ENCODE measurements at places on chromosomes 7 and 10.
A peak's percentile ranks its signal among the peaks of the same experiment; 100 is the strongest.

DNA sequence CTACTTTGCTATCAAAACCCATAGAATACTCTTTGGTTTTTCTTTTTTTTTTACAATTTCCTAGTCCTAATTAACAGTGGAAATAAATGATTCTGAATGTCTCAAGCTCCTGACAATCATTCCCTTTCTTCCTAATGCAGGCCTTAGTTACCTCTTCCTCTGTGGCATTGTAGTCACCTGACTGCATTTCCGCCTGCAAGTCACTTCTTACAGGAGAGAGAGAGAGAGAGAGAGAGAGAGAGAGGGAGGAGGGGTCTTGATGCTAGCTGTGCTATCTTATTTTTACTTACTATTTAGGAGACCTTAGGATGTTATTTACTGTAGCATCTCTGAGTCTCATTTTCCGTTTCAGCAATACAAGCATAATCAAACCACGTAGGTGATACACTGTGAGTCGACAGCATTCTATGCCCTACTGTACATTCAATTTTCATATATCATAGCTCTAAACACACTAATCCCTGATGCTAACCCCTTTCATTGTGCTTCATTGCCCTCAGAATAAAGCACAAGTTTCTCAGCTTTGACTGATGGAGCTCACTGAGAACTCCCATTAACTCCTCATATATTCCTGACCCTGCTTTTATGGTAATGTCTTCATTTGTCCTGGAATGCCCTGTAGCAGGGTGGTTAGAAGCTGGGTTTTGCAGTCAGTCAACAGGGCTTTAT, 1237.3 kb downstream of the XPNPEP1 start:
- DNase-seq, result no peak

- no peak for DNase-seq
Observed at GRCh38 chr10:130128062-130128781, 8.0 kb upstream of the GLRX3 start.

- DNase-seq, result no peak
Observed at GRCh38 chr10:51074238-51075028, at the start of gene PRKG1. Gene PRKG1 (plus strand): TSS chr10:51074487.

GRCh38 chr7:155930061-155930460, 117.8 kb upstream of the SHH start:
- DNase-seq, result no peak

DNA sequence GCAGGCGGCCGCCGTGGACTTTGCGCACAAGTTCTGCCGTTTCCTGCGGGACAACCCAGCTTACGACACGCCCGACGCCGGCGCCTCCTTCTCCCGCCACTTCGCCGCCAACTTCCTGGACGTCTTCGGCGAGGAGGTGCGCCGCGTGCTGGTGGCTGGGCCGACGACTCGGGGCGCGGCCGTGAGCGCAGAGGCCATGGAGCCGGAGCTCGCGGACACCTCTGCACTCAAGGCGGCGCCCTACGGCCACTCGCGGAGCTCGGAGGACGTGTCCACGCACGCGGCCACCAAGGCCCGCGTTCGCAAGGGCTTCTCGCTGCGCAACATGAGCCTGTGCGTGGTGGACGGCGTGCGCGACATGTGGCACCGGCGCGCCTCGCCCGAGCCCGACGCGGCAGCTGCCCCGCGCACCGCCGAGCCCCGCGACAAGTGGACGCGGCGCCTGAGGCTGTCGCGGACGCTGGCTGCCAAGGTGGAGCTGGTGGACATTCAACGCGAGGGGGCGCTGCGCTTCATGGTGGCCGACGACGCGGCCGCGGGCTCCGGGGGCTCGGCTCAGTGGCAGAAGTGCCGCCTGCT, 14.1 kb downstream of the SH2B2 start:
- no peak for DNase-seq

DNA sequence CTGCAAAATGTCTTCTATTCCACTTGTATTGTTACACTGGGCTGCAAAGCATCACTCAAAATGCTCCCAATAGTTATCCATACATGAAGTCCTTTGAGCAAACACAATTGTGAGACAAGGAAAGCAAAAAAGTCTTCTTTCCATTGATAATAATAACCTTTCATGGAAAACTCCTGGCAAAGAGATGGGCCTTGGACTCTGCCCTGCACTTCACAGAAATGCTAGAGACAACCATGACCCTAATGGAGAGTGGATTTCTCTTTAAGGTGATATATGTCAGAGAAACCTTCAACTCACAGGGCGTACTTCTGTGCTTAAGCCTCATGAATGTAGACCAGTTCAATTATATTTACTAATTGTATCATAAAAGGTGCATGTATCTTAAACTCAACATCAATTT, 19.4 kb downstream of the SLC26A3 start:
- DNase-seq, result no peak

- no peak for DNase-seq
Observed at GRCh38 chr10:53135897-53136253, 363.3 kb upstream of the MBL2 start.

GRCh38 chr7:151837285-151838042, 39.5 kb downstream of the PRKAG2 start:
- DNase-seq, result no peak

DNA sequence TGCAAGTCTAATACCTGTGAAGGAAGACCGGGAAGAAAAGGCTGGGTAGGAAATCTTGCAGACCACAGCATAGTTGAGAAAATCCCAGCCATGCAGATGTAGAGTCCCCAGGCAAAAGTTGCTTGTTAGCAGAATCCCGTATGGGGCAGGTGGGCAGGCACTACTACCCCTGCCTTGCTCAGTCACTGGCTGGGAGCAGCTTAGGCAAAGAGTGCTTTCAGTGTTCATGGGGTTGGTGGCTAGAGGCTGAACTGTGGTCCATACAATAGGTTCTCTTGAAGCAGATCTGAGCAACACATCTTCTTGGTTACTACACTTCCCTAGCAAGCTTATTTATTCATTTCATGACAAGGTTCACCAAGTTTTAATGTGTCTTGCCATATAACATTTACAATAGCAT, 92.6 kb downstream of the AHCYL2 start:
- no peak for DNase-seq

DNA sequence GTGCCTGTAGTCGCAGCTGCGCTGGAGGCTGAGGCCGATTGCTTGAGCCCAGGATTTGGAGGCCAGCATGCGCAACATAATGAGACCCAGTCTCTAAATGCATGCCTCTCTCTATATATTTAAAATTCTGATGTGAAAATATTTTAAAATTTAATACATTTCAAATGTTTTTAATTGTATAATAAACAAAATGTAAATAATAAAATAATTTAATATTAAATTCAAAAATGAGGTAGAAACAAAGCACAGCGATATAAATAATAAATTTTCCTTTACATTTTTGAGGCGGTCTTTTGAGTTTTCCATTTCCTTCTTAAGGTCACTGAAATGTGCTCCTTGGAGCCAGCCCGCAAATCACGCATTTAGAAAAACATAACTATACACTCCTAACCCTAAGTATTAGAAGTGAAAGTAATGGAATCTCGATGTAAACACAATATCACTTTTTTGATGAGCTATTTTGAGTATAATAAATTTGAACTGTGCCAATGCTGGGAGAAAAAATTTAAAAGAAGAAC, 523 bp upstream of the CDK1 start:
- DNase-seq, result no peak

GRCh38 chr10:47104151-47104605, 192.9 kb downstream of the PTPN20 start:
- no peak for DNase-seq

DNA sequence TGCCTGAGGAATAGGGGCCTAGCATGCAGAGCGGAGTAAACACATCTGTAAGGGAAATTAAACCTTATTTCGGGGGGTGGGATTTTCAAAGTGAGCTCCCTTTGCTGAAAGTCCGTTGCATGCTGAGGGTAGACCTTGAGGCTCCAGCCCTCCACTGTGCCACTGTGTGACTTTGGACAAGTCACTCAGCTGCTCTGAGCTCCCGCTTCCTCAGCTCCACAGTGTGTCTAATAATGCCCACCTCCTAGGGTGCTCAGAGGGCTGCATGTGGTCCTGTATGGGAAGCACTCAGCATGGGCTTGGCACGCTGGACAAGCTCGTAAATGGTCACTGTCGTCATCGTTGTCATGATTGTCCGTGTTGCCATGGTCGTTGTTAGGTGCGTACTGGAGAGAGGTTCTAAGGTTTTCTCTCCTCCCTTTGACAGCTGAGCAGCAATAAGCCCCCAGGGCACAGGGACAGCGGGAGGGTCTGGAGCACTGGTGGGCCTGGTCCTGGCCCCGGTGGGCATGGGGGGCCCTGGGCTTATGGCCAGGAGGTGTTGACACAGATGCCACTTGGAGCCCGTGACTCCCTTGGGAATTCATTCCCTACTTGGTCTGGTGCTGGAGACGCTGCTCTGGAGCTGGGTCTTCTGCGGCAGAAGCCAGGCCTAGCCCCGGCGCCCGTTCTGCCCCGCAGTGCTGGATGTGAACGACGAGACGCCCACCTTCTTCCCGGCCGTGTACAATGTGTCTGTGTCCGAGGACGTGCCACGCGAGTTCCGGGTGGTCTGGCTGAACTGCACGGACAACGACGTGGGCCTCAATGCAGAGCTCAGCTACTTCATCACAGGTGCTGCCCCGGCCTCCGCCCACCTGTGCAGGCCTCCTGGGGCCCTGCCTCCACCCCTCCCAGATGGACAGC, 13.1 kb downstream of the C10orf105 start:
- no peak for DNase-seq

- no peak for DNase-seq
Observed at GRCh38 chr7:141562972-141563371, 11.8 kb downstream of the AGK start.

DNA sequence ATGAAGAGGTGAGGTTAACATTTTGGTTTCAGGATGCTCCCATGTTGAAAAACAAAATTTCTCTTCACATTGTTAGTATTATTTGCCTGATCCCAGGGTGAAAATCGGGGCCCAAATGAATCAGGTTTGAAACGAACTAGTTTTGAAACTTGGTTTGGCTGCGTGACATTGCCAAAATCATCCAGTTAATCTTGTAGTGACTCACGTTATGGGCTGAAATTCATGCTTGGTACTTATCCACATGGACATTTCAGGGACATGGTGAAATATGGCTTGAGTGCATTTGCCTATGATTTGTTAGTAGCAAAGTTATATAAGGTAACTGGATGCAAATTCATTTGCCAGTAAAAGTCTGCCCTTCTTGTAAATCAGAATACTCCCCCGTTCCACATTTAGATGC, 97.3 kb downstream of the CFAP58 start:
- DNase-seq, result no peak

DNA sequence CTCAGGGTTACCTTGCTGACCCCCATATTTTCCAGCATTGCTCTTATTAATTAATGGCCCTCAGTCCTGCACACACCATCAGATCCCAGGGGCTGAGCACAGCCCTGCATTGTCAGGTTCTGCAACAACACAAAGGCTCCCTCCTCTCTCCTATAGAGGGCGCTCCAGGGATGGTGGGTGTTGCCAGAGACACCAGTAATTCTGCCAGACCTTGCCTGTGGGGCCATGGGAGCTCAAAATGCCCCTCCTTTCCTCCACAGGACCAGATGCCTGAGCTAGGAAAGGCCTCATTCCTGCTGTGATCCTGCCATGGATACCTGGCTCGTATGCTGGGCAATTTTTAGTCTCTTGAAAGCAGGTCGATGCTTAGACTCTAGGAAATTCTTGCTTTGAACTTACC, 42.8 kb upstream of the PRSS58 start:
- DNase-seq, result peak; percentile 48

Measured in CD4-positive, alpha-beta T cell treated with Interleukin-4 for 1 hour (primary cell).